ENCODE measurements at places on chromosomes 3 and 15.

GRCh38 chr15:51281368-51281967 is 56.9 kb downstream of the CYP19A1 start:
- DNase-seq, result no peak

DNA sequence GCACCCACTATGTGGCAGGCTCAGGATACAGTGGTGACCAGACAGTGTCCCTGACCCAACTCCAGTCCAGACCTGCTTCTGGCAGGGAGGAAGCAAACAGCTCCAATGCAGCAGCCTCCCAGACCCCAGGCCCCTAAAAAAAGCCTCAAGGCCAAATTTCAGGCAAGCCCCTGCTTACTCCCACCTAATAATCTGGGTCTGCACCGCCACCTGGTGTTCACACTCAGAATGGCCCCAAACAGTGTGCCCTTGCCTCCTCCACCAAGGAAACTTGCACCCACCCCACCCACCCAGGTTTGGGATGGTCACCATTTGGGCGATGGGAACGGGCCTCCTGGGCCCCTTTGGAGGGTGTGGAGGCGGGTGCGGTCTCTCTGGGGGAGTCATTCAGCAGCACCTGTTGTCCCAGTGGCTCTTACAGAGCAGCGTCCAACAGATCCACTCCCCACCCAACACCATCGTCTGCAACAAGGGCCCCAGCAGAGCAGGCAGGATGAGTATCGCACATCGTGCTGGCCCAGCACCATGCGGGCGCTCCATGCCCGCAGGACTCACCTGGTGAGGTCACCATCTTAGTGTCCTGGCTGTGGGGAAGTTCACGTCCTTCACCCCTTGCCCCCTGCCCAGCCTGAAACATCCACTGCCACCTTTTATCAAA is 17.3 kb downstream of the C3orf18 start:
- peak; percentile 44 for DNase-seq

- DNase-seq, result peak; percentile 84
Observed at GRCh38 chr3:16511681-16512434, 1.6 kb downstream of the RFTN1 start.

- no peak for DNase-seq
Observed at GRCh38 chr3:131147534-131147933, 120.9 kb downstream of the NEK11 start.

GRCh38 chr15:67781907-67782690 is 43.2 kb upstream of the SKOR1 start:
- no peak for DNase-seq

DNA sequence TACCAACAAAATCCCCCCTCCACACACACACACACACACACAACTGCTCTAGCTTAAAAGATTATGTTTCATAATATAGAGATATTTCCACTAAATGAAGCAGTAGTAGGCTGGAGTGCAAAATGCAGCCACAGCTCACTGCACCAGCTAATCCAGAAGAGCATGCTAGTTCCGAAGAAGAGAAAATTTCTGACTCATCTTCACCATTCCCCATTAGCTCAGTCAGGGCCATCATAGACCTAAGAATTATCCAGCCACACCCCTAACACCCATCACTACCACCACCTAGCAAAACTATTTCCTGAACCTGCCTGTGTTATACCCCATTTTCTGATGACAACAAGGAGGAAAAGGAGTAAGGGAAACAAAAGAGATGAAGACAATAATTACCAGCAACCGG is 67.1 kb upstream of the UBE2E2 start:
- DNase-seq, result no peak

GRCh38 chr3:140911822-140912221 is 29.8 kb upstream of the SLC25A36 start:
- no peak for DNase-seq

Data from central memory CD8-positive, alpha-beta T cell (primary cell).